ENCODE measurements at places on chromosomes 7 and 10.

- DNase-seq: no peak
Observed at GRCh38 chr7:28409716-28410627, 2.3 kb upstream of the CREB5 start.

DNA sequence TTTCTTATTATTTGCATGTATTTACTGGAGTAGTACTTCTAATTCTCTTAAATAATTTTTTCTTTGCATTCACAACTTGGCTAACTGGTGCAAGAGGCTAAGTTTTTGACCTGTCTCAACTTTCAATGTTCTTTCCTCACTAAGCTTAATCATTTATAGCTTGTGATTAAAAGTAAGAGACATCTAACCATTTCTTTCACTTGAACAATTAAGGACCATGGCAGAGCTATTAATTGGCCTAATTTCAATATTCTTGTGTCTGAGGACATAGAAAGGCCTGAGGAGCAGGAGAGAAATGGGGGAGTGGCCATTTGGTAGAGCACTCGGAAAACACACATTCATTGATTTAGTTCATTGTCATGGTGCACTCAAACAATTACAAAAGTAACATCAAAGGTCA lies 141.4 kb upstream of the TMEM196 start:
- no peak for DNase-seq

DNA sequence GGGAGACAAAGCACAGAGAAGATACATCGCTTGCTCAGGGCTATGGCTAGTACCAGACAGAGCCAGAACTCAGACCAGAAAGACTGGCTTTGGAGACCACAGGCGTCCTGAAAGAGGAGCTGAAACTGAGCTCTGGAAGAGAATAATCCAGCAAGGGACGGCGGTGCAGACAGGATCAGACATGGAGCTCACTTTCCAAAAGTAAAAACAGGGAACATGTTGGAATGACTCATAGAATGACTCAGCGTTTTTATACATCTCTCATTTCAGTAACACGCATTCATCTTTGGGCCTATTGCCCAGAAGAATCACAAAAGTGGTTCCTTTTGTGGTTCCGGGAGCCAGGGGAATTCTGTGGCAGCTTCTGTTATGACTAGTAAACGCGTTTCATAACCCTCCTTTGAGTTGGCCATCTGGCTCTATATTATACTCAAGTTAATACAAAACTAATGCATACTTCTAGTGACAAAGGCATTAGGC lies 37.2 kb downstream of the PLEKHS1 start:
- DNase-seq: no peak

DNA sequence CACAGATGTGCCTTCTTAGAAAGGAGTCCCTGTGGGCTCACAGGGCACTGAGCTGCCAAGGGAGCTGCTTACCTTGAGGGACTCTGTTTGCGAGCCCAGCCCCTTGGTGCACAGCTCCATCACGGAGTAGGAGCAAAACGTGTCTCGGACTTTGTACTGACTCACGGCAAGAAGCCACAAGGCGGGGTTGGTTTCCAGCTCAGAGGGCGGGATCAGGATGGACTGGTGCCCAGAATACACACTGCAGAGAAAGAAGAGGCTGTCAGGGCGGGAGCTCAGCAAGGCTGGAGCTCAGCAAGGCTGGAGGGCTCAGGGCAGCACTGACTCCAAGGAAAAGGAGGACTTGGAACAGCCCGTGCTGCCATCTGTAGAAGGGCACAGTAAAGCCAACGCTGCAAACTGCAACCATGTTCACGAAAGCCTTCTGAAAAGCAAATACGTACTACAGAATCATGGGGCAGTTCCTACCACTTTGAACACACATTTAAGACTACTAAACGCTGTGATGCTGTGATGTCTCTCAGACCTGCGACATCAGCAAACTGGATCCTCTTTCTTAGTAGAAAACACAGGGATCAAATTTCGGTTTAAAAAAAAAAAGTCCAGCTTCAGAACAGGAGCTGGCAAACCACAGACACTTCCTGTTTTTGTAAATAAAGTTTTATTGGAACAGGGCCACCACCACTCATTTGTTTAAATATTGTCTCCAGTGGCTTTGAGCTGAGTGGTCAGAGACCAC lies 194.3 kb downstream of the ZMYND11 start:
- no peak for DNase-seq

- no peak for DNase-seq
Observed at GRCh38 chr7:116265881-116266280, 55.5 kb downstream of the TES start.

All from NCI-H1417 treated with DMSO at 0.1 percent for 48 hours (cell line).